ENCODE measurements at places on chromosomes 5 and 9.

GRCh38 chr5:14721990-14722656 is 57.6 kb downstream of the OTULIN start:
- DNase-seq = no peak

DNA sequence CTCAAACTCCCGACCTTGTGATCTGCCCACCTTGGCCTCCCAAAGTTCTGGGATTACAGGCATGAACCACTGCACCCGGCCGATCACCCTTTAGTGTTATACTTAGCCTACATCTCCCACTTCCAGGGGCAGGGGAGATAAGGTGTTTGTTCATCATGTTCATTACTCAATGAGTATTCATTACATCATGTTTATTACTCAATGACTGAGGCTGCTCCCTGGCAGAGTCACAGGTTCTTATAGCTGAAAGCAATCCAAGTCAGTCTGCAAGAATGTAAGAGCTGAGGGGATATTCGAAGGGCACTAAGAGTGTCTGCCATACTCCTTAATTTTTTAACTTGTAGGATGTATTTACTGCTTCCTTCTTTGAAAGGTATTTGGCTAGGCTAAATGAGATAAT is 214.2 kb downstream of the SPATA31D1 start:
- no peak for DNase-seq

- DNase-seq = peak; percentile 91
Measured at GRCh38 chr5:168291342-168291963, at the start of gene WWC1. Gene WWC1 (plus strand): TSS chr5:168291645. CDS start chr5:168292153, 508 bp downstream.

GRCh38 chr5:98768960-98769209 is 4.6 kb upstream of the RGMB start:
- DNase-seq = no peak

GRCh38 chr5:174307656-174308271 is 262.3 kb downstream of the NSG2 start:
- DNase-seq = no peak

GRCh38 chr5:40405996-40406740 is 273.5 kb upstream of the PTGER4 start:
- no peak for DNase-seq

GRCh38 chr9:34334916-34335315 is 5.5 kb downstream of the NUDT2 start:
- no peak for DNase-seq

DNA sequence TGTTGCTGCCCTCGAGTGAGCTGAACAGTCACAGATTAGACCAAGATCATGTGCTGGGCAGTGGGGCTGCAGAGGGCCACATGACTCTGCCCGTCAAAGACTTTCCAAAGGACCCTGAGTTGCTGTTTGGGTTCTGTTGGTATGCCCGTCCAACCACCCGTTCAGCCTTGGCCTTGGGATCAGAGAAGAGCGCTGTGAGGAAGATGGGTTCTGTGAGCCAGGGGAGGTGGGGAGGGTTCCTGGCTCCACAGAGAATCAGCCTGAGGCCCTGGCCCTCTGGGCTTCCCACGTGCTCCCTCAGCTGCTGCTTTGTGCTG is 72.6 kb downstream of the RGS3 start:
- no peak for DNase-seq

DNA sequence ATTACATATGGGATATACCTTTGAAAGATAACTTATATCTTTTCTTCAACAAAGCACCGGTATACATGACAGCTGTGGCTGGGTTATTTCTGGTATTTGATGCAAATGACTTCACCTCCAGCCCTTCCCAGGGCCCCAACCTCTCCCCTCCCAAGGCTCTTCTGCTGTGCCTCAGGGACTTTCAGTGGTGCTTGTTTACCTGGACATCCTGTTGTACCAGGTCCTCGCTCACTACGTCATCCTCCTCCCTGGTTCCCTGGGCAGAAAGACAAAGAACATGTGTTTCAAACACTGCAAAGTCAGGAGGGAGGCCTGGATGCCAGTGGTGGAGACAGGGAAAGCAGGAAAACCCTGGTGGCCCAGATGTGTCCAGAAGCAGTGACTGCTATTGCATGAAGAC is 23.4 kb downstream of the ANXA6 start:
- DNase-seq = peak; percentile 46

DNA sequence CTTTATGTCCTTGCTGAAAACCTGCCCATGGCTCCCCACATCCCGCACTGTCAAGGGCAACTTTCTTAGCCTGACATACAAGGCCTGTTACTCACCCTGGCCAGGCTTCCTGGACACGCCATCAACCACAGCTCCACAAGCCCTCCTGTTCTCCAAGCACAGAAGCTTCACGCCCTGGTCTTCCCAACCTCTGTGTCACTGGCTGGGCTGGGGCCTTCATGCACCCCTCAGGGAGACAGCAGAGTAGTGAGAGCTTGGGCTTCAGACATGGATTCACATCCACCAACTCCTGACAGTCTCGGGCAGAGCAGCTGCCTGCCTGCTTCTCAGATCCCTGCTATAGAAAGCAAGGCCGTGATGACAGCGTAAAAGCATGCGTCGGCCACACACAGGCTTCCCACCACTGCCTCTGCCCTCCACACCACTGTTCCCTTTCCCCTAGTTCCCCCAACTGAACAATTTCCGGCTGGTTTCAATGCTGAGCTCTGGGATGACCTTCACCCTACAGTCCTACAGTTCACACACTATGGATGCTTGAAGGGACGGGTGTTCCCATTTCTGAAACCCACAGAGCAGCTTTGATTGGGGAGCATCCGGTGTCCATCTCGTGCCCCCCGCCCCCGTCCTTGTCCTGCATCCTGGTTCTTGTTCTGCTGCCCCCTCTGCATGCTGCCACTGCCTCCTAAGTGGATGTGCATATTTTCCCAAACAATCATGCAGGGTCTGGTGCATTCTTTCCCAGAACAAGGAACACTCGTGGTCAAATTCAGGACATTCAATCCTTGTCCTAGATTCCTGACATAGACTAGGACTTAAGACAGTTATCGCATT is 33.4 kb upstream of the ADAMTS2 start:
- DNase-seq = no peak

GRCh38 chr9:84659313-84659712 is 10.2 kb upstream of the NTRK2 start:
- no peak for DNase-seq

All from transverse colon (tissue), 4 donors.